ENCODE measurements at places on chromosomes 4 and X. TPM values are rescaled to one million over a fixed set of nuclear protein-coding genes. Genes with fewer than 3 reads are reported as not detected.

ASMT gene
- 1.4 TPM for total RNA-seq

USP46 gene
- total RNA-seq, result 53.6 TPM

GPR173 gene
- total RNA-seq, result 4.5 TPM

SPANXC gene
- not detected for total RNA-seq

SULT1E1 gene
- total RNA-seq, result not detected

TMSB15A gene
- 66.4 TPM for total RNA-seq

CT45A9 gene
- total RNA-seq, result not detected

PASD1 gene
- not detected for total RNA-seq

HSFX3 gene
- not detected for total RNA-seq

AKAP4 gene
- total RNA-seq, result not detected
